ENCODE measurements at places on chromosomes 5 and 9.
A peak's percentile ranks its signal among the peaks of the same experiment; 100 is the strongest.

- peak; percentile 42 for DNase-seq
Measured at GRCh38 chr5:36366883-36367282, 65.2 kb upstream of the RANBP3L start.

GRCh38 chr5:180352116-180353047, 754 bp downstream of the GFPT2 start:
- no peak for DNase-seq

DNA sequence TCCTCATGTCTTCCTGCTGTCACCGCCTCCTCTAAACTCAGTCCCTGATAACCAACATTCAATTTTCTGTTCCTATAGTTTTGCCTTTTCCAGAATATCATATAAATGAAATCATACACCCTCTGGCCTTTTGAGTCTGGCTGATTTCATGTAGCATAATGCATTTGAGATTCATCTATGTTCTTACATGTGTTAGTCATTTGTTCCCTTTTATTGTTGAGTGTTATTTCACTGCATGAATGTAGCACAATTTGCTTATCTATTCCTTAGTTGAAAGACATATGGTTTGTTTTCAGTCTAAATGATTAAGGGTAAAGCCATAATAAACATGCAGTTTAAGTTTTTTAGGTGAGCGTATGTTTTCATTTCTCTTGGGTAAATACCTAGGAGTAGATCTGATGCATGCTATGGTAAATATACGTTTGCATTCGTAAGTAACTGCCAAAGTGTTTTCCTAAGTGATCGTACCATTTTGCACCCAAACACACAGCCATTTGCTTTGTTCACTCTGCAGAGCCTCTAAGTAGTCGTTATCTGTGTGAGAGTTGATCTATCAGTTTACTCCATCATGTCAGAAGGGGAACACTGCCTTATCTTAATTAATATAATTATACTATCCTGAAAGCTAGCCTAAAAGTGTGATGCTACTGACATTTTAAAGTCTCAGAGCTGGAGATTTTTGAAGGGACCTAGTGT, 460.8 kb downstream of the DMAC1 start:
- no peak for DNase-seq

- DNase-seq: no peak
Measured at GRCh38 chr5:175805256-175806011, 65.9 kb upstream of the CPLX2 start.

DNA sequence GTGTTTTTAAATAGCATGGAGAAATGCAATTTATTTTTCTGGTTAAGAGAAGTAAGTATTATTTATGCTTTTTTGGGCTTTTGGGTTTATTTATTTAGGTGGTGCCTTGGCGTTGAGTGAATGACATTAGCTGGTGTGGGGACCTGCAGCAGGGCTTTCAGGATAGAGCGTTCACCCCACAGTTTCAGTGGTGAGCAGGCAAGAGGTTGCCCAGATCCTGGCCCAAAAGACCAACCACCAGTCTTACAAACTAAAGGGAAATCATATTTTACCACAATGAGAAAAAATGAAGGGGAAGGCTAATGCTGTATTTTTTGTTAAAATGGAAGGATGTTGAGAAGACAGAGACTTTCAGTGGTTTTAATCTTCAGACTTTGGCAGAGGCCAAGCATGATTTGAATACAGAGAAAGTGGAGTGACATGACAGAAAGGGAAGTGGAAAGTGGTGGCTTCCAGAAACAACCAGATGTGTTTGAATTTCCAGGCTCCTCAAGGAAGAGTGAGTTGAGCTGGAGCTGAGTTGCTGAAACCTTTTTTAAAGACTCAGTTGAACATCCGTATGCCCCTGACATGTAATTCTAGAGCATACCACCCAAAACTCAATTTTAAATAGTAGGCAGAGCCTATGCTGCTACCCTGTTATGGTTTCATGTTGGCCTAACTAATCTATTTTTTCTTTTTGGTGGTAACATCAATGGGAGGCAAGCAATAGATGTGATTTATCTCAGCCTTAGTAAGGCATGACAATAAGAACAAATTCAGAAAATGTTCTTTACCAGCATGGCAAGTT, 94.8 kb downstream of the AOPEP start:
- DNase-seq: no peak

- DNase-seq: no peak
Measured at GRCh38 chr9:98150164-98150563, 31.1 kb upstream of the TRIM14 start.

DNA sequence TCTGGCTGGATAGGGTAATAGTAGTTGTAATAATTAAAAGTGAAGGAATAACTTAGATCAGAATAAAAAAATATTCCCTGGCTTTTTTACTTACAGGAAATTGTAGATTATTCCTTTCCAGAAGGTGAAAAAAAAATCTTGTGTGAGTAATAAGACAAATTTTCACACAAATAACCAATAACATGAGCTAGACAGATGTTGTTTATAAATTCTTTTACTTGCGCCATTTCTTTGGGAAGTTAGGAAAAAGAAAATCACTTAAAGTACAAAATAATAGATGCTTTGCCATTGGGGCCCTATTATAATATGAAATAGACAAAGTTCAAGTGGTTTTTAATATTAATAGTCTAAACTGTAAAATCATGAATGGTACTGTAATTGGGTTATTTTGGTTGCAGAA, 204.1 kb downstream of the ARRDC3 start:
- peak; percentile 59 for DNase-seq

DNA sequence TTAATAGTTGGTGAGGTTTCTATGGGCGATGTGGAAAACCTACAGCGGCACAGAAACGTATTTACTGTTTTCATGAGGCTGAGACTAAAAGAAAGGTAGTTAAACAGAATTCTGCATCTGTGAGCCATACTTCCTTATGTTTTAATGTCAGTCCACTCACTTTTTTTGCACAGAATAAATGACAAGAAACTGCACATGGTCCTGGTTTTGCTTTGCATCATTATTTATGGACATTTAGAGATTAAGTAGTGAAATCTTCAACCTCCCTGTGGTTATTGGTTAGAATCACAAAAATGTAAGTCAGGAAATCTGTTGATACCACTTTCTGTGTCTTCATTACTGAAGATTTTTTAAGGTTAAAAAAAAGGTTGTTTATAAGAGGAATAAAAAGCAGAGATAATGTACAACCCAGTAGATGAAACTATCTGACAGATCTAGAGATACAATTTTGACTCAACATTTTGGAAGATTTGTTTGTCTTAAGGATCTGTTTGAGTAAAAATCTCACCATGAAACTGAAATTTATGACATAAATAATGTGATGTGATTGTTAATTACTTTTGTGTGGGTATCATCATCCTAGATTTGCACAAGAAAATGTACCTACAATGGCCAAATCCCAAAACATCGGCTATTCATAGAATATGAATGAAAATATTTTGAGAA, 2.4 kb downstream of the PRR16 start:
- no peak for DNase-seq

GRCh38 chr9:26462751-26463150, 429.9 kb downstream of the CAAP1 start:
- no peak for DNase-seq

DNA sequence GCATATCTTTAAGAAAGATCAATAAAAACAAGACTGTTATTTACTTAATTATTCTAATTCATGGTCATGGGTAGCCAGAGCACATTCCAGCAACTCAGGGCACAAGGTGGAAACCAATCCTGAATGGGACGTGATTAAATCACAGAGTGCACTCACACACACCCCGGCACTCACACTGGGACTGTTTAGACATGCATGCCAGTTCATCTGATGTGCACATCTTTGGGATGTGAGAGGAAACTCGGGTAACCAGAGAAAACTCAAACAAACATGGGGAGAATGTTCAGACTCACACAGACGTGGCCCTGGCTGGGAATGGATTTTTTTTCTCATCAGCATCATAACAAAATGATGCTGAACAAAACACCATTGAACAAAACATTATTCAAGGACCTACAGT, 29.4 kb downstream of the SMAD5 start:
- no peak for DNase-seq

GRCh38 chr9:99118782-99119466, 14.0 kb downstream of the TGFBR1 start:
- DNase-seq: no peak

GRCh38 chr5:105956456-105957196, 1714.1 kb downstream of the EFNA5 start:
- DNase-seq: no peak

DNA sequence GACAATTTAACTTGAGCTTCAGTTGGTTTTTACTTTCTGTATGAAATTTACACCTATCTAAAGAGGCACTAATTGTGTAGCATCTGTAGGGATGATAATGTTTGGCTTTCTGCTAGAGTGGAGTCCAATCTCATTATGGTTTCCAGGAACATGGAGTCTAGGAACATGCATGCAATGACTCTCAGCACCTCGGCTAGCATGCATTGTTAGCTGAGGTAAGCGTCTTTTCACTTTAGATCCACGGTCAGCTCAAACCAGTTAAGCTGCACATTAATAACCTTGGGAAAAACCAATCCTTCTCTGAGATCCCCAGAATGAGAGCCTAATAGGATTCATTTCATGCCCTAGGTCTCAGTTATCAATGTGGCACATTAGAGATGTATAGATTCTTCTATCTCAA, 7.8 kb upstream of the GDA start:
- no peak for DNase-seq

DNA sequence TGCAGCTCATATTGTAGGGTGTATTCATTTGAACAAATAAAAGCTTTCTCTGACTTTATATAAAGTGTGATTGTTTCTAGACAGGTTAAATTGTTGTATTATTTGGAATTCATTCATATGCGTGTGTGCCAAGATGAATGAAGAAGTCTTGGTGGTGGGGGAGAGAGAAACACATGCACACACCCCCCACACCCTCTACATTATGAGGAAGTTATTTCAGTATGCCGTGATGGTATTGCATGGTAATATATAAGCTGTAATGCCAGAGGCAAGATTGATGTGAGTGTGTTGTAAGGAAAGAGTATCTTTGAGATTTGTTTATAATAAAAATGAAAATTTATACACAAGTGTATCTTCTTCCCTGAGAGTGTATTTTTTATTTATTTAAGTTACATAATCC, 71.0 kb downstream of the IPO11 start:
- no peak for DNase-seq

DNA sequence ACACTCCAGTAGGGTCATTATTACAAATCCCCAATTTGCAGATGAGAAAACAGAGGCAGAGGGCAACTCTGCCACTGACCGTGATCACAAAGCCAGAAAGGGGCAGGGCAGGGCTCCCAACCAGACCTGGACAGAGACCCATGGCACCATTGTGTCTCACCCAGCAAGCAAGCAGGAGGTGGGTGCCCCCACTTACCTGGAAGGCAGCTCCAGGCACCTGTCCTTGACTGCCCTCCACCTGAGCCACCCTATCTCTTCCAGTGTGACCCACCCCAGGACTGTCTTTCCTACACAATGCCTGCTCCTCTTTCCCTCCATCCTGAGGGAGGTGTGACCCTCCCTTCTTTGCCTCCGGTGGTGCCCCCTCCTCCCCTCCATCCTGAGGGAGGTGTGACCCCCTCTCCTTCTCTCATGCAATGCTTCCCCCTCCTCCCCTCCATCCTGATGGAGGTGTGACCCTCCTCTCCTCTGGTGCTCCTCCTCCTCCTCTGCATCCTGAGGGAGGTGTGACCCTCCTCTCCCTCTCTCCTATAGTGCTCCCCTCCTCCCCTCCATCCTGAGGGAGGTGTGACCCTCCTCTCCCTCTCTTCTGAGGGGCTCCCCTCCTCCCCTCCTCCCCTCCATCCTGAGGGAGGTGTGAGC, 198.0 kb downstream of the MED10 start:
- DNase-seq: no peak

GRCh38 chr5:78286290-78286689, 8.2 kb downstream of the AP3B1 start:
- no peak for DNase-seq

GRCh38 chr5:83527722-83528438, 56.3 kb downstream of the VCAN start:
- DNase-seq: no peak

- DNase-seq: no peak
Measured at GRCh38 chr5:173630724-173631365, 14.4 kb upstream of the BOD1 start.

- DNase-seq: peak; percentile 90
Measured at GRCh38 chr5:91206734-91207133, 176.4 kb downstream of the ARRDC3 start.

GRCh38 chr5:162163663-162164062, 96.1 kb downstream of the GABRG2 start:
- no peak for DNase-seq

GRCh38 chr5:43367909-43368669, 44.1 kb downstream of the CCL28 start:
- peak; percentile 74 for DNase-seq

- peak; percentile 51 for DNase-seq
Measured at GRCh38 chr5:140591747-140592372, 27.2 kb downstream of the SLC35A4 start.

All from fibroblast of mammary gland (primary cell).